ENCODE measurements at places on chromosomes 6 and 20.

GRCh38 chr6:155791186-155791585 is 335.5 kb upstream of the NOX3 start:
- no peak for DNase-seq

DNA sequence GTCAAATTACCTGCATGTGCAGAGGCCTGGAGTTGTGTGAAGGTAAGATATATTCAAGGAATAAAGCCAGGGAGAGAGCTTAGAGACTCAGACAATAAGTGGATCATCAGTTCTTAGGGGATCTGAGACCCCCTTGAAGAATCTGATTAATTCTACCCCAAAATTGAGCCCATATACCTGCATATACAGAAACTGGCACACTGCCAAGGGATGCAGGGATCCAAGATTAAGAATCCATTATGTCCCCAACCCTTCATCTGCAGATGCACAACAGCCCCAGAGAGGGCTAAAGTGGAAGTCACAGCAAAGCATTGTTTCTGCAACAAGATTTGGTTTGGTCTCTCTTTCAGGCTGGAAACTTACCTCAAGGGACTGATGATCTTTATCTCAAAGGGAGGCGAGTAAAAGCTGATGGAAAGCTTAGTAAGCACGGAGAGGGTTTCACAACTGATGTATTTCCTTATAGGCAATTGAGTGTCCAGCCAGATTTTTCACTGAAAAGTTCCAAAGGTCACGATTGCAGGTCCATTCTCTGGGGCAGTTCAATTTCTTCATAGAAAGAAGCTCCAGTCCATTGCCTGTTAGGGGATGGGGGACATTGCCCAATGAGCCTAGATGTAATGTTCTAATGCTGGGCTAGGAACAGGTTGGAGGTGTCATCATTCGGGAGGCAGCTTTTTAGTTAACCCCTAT is 20.9 kb upstream of the STK35 start:
- DNase-seq: no peak

- DNase-seq: no peak
Observed at GRCh38 chr6:136739501-136739900, 52.8 kb downstream of the MAP3K5 start.

DNA sequence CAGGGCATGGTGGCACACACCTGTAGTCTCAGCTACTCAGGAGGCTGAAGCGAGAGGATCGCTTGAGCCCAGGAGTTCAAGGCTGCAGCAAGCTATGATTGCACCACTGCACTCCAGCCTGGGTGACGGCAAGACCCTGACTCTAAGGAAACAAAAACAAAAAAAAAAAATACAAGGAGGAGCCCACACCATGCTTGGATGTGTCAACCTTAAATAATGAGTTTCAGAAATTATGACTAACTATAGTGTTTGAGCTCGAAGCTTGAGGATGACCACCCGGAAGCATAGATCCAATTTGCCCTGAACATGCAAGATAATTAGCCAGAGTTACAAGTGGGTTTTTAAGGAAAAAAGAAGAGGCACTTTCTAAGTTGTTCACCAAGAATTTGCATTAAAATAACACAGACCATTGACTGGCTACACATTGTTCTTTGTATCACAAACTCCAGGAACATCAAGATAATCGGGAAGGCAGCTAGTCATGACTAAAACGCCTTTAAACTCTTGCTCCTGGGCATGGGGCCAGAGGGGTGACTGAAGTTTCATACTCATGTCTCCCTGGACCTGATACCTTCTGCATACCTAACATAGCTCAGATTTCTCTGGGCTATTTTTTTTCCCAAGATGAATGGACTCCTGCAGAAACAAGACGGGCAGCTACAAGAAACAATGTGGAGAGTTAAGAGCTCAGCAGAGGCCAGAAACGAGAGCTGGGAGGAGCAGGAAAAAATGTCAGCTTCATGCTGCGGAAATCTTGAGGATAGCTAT is 289.6 kb downstream of the PREX1 start:
- DNase-seq: no peak

GRCh38 chr6:106152952-106153351 is 66.8 kb downstream of the PRDM1 start:
- DNase-seq: no peak

DNA sequence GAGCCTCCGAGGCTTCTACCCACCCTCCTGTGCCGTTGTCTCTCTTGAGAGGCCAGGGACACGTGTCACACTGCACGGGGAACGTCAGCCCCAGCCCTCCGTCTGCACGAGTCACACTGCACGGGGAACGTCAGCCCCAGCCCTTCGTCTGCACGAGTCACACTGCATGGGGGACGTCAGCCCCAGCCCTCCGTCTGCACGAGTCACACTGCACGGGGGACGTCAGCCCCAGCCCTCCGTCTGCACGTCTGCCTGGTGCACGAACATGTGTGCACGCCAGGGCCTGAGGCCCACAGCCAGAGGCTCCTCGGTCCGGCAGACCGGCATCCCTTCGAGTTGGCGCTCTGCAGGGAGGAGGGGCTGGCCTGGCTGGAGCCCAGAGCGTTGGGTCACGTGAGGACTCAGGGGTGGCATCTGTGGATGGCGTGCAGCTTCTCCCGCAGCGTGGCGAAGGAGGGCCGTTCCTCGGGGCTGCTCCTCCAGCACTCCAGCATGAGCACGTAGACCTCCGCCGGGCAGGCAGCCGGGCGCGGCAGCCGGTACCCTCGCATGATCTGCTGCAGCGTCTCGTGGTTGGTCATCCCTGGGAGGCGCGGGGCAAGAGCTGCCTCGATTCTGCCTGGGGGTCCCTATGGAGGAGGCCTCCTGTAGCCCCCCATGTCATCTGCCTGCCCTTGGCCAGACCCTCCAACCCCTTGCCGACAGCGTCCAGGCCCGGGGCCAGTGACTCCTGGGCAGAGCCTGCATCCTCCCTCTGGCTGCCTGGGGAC is 3.4 kb upstream of the PTK6 start:
- no peak for DNase-seq

- no peak for DNase-seq
Observed at GRCh38 chr20:4067600-4068261, 52.4 kb upstream of the RNF24 start.
